Central memory CD4-positive, alpha-beta T cell (primary cell): ENCODE measurements at places on chromosomes 4 and X.

GRCh38 chr4:30968926-30969325 is 248.8 kb downstream of the PCDH7 start:
- no peak for DNase-seq

DNA sequence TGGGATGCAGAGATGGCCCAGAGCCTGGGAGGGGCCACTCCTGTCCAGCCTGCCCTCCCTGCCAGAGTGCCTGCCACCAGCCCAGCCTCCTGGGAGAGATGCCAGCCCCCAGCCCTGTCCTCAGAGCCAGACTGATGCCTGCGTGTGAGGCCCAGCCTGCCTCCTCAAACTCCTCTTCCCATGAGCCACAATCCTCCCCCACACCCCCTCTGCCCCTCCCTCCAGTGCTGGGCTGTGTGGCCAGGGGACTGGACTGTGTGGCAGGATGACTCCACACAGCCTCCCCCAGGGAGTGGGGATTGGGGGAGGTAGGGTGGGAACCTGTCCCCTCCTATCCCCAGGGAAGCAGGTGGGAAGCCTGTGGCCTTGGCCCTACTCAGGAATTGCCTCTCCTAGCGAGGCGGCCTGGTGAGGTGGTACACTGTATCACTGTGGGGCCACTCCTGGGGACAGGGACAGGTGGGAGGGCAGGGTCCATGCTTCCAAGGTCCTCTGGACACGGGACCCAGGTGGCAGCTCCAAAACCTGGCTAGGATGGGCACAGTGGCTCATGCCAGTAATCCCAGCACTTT is 4.3 kb upstream of the SH3BP2 start:
- no peak for DNase-seq

GRCh38 chrX:34875204-34875603 is 67.4 kb upstream of the FAM47B start:
- DNase-seq, result no peak

GRCh38 chr4:15003401-15003890 is 1.2 kb downstream of the CPEB2 start:
- no peak for DNase-seq

GRCh38 chr4:119081943-119082342 is 53.7 kb upstream of the MYOZ2 start:
- no peak for DNase-seq

- DNase-seq, result no peak
Observed at GRCh38 chrX:78011846-78012245, 42.4 kb upstream of the PGAM4 start.

DNA sequence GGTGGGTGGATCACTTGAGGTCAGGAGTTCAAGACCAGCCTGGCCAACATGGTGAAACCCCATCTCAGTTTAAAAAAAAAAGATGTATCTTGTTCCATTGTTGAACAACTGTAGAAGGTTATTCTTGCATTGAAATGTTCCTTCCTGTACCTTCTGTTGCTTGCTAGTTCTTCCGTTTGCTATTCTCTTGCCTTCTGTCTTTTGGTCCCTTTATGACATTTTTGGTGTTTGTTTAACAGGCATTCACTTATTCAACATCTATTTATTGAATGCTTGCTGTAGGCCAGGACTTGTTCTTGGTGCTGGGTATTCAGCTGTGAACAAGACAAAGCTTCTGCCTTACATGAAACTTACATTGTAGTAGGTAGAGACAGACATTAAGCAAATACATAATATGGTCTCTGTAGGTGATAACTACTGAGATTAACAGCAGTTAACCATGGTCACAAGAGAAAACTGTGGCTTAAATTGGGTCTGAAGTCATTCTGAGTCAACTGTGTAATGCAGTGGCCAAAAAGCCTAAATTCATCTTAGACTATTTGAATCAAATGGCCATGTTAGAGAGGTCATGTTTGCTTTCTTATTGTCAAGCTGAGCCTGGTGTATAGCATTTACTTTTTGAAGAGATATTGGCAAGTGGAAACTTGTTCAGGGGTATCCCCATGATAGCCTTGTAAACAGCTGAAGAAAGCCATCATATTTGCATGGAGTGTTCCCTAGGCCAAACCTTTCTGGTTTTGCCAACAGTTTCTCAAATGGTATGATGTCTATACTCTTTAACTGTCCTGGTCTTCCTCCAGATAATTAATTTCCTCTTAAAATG is 35.6 kb downstream of the GAB1 start:
- DNase-seq, result no peak

- no peak for DNase-seq
Observed at GRCh38 chr4:112519689-112520597, 4.0 kb upstream of the NEUROG2 start.

DNA sequence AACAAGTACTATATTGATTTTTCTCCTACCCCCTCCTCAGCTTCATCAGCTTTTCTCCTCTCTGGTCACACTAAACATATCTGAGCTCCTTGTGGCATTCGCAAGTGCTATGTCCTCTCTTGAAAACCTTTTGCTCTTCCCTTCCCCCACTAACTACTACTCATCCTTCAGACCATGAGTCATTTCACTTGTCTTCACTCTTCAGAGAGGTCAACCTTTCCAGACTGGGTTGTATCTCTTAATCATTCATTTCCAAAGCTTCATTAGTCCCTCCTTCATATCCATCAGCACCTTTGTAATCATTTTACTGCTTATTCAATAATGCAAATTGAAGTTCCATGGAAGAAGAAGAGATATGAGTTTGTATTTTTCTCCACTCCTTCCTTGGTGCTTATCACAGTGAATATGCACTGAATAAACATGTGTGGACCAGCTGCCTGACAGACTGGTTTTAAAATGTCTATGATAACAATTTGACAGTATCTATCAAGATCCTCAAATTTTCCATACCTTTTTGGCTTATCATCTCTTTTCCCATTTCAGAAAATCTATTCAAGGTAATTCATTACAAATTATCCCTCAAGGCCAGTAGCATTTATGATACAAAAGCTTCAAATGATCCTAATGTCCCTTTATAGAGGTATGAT is 28.4 kb downstream of the DDX60L start:
- DNase-seq, result no peak

- DNase-seq, result no peak
Observed at GRCh38 chr4:86403575-86403974, 43.7 kb upstream of the MAPK10 start.

- DNase-seq, result no peak
Observed at GRCh38 chr4:38332699-38333098, 331.3 kb upstream of the KLF3 start.

- no peak for DNase-seq
Observed at GRCh38 chr4:162732876-162733275, 433.8 kb downstream of the NAF1 start.
